Lower leg skin (tissue), 4 donors: ENCODE measurements at places on chromosomes 3 and 15. TPM values are rescaled to one million over a fixed set of nuclear protein-coding genes. Genes with fewer than 3 reads are reported as not detected.

Gene SYNM
- 32.8 TPM for total RNA-seq

DNA sequence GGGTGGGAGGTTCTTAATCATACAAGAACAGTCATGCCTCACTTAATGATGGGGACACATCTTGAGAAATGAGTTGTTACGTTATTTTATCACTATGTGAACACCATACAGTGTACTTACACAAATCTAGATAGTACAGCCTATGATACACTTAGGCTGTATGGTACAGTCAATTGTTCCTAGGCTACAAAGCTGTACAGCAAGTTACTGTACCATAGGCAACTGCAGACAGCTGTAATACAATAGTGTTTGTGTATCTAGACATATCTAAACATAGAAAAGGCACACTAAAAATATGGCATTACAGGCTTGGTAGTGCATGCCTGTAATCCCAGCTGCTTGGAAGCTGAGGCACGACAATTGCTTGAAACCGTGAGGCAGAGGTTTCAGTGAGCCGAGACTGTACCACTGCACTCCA lies 55.7 kb upstream of the PLXND1 start:
- no peak for DNase-seq

Gene DUOXA2
- not detected for total RNA-seq

- DNase-seq, result no peak
These were observed 36.5 kb downstream of the FAM98B start for GRCh38 chr15:38490242-38490922.

DNA sequence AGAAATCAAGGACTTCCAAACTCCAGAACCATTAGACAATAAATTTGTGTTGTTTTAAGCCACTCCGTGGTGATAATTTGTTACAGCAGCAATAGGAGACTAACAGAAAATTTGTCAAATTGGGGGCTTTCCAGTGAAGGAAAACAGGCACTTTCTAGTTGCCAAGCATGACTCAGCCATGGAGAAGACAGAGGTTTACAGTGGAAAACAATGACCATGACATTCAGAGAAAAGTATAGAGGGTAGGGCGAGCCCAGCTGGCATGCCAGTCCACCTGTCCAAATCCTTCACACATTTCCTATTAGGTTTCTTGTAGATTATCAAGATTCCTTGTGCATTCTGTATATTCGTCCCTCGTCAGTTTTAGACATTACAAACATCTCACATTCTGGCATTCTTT lies 24.9 kb downstream of the SLCO2A1 start:
- DNase-seq, result no peak

- no peak for DNase-seq
These were observed 9.0 kb downstream of the MIX23 start for GRCh38 chr3:122374034-122374433.
